ENCODE measurements at places on chromosomes 5 and 9. TPM values are rescaled to one million over a fixed set of nuclear protein-coding genes. Genes with fewer than 3 reads are reported as not detected.
A peak's percentile ranks its signal among the peaks of the same experiment; 100 is the strongest.

- DNase-seq, result peak; percentile 66
Observed at GRCh38 chr5:82364497-82364896, 86.3 kb upstream of the RPS23 start.

MSH3 gene
- 9.0 TPM for total RNA-seq

DNA sequence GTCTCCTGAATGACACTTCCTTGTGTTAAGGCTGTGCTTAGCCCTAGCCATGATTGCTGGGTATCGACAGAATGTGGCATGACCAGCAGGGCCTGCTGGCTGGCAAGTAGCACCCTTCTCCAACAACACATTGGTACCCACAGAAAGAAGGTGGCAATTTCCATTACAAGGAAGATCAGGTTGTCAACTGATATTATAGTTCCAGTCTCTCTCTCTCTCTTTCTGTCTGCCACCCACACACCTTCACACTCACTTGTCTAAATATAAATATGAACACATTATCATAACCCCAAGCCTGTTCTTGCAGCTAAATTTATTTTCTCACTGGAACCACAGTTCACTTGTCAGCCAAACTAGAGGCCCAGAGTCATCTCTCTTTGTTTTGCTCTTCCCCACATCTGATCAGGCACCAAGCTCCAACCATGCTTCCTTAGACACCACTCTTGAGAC is 408.1 kb upstream of the PIK3R1 start:
- no peak for DNase-seq

CYLC2 gene
- total RNA-seq, result not detected

Measured in PC-3 (cell line).